Activated naive CD4-positive, alpha-beta T cell treated with anti-CD3 and anti-CD28 coated beads, Interleukin-2, amount 10 ng/mL, durations not matched to agents 5 hours and 36 hours (primary cell): ENCODE measurements at places on chromosomes 5 and 9. TPM values are rescaled to one million over a fixed set of nuclear protein-coding genes. Genes with fewer than 3 reads are reported as not detected.

Gene ZNF454
- total RNA-seq, result not detected

Gene LECT2
- not detected for total RNA-seq

Gene ZNF782
- total RNA-seq, result 5.5 TPM

Gene WNK2
- 0.19 TPM for total RNA-seq

Gene DMRT3
- not detected for total RNA-seq

Gene NADK2
- 16.5 TPM for total RNA-seq

Gene WDR70
- 31.6 TPM for total RNA-seq

Gene CFAP157
- total RNA-seq, result 0.40 TPM

Gene ANGPTL2
- not detected for total RNA-seq

Gene CD74
- 608 TPM for total RNA-seq

Gene GAPT
- not detected for total RNA-seq

Gene TCOF1
- 56.0 TPM for total RNA-seq

Gene PRR16
- not detected for total RNA-seq
